ENCODE measurements at places on chromosomes 12 and 14.

DNA sequence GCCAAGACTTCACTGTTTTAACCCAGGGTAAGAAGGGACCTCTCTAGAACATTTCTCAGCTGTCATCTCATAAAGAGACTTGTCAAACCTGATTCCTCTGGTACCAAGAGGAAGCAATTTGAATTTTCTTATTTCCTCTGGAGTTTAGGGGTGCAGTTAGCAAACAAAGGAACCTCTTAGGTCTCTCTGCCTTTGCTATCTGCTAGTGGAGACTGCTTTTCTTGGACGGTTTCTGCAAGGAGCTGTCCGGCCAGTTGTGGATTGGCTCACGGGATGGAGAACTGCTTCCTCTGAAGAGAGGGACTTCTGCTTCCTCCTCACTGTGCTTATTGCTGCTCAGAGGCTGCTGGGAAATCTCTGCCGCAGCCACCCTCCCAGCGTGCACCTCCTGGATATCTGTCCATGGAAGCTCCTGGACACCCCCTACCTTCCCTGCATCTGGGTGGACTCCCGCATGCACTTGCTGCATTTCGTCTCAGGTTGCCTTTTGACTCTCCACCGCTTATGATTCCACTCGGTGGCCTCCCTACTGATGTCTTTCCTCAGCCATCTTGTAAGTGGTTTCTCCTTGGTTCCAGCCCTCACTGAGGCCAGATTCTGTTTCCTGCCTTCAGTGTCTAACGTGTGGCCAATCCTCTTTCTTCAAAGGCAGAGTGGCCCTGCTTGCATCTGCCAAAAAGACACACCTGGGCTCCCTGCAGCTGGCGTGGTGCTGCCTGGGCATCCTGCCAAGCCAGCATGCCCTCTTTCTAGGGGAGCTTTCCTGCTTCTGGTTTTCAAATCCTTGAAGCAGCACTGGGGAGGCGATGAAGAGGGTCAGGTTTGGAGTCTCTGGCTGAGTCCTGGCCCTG, 187.3 kb downstream of the CHST11 start:
- DNase-seq = no peak

DNA sequence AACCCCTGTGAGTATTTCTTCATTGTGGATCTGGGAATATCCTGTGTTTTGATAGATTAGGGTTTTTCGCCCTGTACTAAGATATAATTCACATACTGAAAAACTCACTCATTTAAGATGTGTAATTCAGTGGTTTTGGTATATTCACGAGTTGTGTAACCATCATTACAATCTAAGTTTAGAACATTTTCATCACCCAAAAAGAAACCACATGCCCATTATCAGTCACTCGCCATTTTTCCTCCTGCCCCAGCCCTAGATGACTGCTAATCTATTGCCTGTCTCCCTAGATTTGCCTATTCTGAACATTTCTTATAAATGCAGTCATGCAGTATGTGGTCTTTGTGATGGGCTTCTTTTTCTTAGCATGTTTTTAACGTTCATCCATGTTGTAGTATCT, 67.9 kb upstream of the ATF1 start:
- no peak for DNase-seq

DNA sequence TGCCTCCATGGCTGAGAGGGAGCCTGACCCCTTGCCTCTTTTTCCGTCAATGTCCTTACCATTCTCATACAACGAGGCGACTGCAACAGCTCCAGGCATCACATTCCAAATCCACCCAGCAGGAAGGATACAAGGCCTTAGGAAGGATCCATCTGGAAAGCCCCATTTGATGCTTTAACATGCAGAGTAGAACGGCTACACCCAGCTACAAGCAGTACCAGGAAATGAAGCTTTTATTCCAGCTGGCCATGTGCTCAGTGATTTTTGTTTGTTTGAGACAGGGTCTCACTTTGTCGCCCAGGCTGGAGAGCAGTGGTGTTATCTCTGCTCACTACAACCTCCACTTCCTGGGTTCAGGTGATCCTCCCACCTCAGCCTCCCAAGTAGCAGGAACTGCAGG, 124.8 kb downstream of the TMEM132D start:
- DNase-seq = no peak

DNA sequence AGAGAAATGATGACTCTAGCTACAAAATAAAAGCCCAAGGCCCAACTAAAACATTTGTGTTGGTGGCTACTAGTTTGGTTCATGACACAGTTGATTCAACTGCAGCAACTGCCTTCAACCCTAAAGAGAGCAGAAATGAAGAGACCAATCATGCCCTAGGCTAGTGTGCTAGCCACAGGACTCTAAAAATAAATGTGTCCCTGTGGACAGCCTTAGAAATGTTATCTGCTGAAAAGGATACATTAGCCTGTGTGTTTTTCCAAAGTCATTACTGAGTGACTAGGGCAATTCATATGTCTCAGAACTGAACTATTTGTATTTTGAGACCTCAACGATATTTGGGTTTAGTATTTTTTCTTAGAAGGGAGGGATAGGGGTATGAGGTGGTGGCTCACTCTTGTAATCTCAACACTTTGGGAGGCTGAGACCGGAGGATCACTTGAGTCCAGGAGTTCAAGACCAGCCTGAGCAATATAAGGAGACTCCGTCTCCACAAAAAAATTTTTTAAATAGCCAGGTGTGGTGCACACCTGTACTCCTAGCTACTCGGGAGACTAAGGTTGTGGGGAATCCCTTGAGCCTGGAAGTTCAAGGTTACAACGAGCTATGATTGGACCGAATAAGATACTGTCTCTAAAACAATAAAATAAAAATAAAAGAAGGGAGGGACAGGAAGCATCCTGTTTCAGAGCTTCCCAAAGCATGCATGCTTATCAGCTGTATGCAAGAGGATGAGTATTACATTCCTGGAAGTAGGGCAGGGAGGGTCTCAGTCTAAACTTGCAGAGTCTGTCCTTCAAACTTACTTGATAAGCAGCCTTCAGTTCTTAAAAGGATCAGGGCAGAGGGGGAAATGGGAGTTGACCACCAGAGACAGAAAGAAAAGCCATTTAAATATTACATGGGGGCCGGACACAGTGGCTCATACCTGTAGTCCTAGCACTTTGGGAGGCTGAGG, 29.6 kb upstream of the NAP1L1 start:
- no peak for DNase-seq

- no peak for DNase-seq
Observed at GRCh38 chr14:45678163-45678562, 425.2 kb upstream of the MIS18BP1 start.

DNA sequence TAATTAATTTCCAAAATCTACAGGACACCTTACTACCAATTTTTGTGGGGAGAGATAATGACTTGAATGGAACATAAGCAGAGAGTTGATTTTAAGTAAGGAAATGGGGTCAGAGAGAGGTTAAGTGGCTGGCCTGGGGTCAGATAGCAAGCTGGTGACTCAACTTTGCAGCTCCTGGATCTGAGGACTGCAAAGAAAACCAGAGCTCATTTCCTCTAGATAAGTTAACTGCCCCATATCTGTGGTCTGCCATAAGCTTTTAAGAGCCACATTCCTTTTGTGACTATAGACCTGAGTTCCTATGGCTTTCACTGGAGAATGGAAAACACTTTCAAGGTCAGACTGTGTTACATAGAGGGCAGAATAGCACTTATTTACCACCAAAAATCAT, 201.2 kb upstream of the PRICKLE1 start:
- DNase-seq = peak; percentile 88

- DNase-seq = no peak
Observed at GRCh38 chr12:42669553-42669952, 80.0 kb upstream of the PRICKLE1 start.

GRCh38 chr12:64099397-64099796, 122.7 kb downstream of the KICS2 start:
- peak; percentile 78 for DNase-seq

DNA sequence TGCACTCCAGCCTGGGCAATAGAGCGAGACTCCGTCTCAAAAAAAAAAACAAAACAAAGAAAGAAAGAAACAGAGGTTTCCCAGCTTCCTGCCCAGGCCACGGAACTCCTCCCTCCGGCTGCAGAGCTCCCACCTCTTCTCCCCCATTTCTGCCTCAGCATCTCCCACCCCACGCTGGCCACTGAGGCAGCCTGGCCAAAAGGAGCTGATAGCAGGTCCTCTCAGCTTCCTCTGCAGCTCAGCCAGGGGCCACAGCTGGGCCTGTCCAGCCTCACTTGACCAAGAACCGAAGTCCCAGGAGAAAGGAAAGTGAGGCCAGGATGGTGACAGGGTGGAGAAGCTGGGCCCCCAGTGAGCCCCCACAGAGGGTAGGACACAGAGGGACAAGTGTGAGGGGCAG, 33.4 kb upstream of the CD9 start:
- DNase-seq = no peak

DNA sequence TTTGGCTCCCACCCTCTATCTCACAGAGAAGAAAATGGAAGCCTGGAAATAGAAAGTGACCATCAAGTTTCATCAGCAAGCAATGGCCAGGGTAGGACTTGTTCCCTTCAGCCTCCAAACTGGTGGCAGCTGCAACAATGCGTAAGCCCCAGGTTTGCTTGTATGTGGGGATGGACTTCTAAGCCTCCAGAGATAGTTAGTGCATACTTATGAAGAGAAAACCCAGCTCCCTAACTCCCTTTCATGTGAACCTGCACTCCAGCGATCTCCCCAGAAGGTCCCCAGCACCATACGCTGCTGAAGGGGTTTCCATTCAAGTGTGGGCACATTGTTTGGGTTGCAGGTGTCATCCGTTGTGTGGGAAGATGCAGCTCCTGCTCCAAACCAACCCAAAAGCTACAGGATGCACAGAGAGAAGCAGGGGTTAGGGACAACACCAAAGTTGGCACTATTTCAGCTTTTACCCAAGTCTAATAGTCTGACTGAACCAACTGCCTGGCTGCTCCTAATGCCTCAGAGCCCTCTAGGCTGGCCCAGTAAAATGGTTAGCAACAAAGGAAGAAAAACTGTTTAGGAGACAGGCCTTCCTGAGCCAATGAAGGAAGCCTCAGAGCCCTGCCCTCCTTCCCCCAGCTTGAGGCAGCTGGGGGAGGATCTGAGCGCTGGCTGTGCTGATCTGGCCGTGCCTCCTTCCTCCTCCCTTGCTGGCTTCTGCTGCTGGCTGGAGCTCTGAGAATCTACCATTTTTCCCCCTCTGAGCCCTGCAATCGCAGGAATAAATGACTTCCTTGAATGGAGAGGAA, 12.3 kb downstream of the ZFP36L1 start:
- peak; percentile 72 for DNase-seq

- DNase-seq = peak; percentile 28
Observed at GRCh38 chr14:68891851-68892660, 87.0 kb downstream of the ACTN1 start.

DNA sequence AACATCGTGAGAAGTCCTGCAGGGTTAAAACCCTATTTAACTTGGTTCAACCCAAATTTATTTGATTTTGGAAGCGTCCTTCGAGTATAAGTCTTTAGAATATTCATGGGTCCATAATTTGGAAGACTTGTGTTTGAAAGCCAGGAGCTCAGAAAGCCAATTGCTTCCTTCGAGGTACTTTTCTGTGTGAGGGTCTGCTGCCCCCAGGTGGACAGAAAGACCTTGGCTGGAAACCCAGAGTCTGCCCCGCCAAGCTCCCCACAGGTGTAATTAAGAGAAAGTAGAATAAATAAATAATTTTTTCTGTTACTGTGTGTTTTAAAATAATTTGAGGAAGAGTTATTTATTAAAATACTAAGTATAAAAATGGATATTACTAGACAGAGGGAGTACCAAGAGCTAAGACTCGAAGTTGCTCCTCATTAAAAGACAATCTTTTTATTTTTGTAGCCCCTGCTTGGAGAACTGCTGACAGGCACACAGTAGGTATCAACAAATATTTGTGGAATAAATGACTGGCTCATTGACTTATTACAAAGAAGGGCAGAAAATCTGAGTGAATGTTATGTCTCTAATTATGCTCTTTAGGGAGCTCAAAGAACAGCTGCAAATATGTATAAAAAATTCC, 105.8 kb downstream of the PAH start:
- DNase-seq = peak; percentile 10

GRCh38 chr12:30756074-30756473, 1.3 kb upstream of the CAPRIN2 start:
- no peak for DNase-seq

GRCh38 chr12:128265566-128265965, 1.4 kb upstream of the TMEM132C start:
- no peak for DNase-seq

DNA sequence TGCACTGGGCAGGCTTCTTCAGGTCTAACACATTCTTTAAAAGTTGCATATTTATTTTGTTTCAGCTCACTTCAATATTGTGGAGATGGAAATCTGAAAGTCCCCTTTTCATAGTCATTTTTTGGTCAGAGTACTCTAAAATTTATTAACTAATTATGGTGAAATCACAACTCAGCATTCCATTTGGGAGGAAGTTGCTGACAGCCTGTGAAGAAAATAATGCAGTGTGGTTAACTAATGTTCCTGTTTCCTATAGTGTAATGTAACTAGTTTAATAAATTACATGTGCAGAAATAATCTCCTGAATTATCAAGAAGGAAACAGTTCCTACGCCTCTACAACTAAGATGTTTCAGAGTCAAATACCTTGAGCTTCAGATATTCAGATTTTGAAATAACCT, 17.1 kb downstream of the LRFN5 start:
- DNase-seq = no peak

- no peak for DNase-seq
Observed at GRCh38 chr14:92860049-92860840, 62.7 kb upstream of the CHGA start.

DNA sequence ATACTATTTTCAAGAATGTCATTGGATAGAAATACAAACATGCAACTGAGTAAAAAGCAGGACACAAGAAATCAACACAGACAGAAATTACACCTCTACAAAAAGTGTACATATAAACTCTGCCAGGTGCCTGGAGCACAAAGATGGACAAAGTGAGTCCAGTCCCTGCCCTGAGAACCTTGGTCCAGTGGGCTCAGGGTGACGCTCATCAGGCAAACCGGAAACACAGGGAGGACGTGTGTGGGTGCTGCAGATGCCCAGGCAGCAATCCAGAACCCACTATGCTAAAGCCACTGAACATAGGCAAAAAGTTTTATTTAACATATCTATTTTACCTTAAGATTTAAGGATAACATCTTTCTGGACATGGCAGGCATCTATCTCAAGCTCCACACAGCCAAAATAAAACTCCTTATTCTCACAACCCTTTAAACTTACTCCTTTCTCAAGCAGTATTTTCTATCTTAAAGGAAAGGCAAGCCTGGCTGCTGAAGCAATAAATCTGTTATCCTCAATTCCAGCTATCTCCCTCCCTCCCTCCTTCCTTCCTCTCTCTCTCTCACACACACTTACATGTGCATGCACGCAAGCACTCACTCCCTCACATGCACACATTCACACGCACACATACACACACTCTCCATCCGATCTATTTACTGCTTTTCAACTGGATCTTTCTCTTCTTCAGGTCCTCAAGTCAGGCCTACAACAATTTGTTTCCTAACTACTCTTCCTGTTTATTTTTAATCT, 10.2 kb downstream of the PPP1R13B start:
- no peak for DNase-seq

DNA sequence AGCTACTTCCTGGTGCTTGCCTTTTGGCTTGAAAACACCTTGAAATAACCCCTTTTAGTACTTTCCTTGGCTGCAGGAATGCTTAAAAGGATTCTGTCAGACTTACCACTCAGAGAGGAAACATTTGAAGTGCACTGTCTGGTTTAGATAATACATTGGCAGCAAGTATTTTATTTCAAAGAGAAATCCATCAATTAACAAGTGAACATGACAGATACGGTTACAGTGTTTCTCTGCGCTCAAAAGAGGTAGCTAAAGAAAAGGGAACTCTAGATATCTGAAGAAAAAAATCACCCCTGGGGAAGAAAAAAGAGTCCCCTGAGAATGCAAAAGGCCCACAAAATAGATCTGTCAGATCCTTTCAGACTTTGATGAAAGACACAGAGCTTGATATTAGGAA, 421.9 kb downstream of the LRFN5 start:
- no peak for DNase-seq

- peak; percentile 49 for DNase-seq
Observed at GRCh38 chr12:104360157-104360556, 56.6 kb downstream of the EID3 start.

- peak; percentile 65 for DNase-seq
Observed at GRCh38 chr12:1518591-1519516, 75.5 kb downstream of the FBXL14 start.
